ENCODE measurements at places on chromosomes 5 and 9.

GRCh38 chr5:171450423-171451331 is 31.2 kb downstream of the FGF18 start:
- DNase-seq: peak; percentile 29

GRCh38 chr5:1074226-1074625 is 37.6 kb downstream of the SLC12A7 start:
- DNase-seq: no peak

GRCh38 chr9:77011973-77012821 is 7.3 kb upstream of the FOXB2 start:
- DNase-seq: peak; percentile 90

GRCh38 chr5:152270096-152270495 is 135.0 kb downstream of the NMUR2 start:
- DNase-seq: no peak

DNA sequence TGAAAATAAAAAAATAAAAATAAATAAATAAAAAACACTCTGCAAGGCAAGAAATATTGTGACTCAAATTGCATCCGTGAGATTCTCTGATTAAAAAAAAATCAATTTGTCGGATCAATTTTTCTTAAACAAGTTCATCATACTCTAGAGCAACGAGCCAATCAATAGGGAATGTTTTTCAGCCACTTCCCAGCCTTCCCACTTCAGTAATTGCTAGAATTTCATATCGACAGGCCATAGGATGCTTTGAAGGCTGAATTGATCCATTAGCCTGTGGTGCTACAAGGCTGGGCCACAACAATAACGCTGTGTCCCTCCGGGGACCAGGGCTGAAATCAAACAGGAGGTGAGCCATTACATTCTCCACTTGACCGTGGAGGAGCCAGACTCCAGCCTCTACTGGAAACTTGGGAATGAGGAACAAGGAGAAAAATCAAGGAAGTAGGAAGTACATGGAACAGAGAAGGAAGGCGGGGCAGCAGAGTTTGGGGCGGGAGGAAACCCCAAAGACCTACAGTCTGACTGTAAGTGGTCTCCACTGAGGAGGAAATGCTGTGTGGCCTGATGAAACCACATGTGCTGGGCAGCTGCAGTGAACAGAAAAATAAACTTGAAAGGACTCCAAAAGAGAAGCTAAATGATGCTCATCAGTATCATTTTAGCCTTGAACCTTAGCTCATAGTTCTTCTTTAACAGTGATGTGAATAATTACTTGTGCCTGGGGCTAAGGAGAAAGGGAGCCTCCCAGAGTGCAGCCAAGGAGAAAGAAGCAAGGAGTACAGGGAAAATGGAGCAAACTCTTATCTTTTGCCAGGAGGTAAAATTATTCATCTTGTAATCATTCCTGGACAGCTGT is 308.6 kb downstream of the TLE1 start:
- no peak for DNase-seq

DNA sequence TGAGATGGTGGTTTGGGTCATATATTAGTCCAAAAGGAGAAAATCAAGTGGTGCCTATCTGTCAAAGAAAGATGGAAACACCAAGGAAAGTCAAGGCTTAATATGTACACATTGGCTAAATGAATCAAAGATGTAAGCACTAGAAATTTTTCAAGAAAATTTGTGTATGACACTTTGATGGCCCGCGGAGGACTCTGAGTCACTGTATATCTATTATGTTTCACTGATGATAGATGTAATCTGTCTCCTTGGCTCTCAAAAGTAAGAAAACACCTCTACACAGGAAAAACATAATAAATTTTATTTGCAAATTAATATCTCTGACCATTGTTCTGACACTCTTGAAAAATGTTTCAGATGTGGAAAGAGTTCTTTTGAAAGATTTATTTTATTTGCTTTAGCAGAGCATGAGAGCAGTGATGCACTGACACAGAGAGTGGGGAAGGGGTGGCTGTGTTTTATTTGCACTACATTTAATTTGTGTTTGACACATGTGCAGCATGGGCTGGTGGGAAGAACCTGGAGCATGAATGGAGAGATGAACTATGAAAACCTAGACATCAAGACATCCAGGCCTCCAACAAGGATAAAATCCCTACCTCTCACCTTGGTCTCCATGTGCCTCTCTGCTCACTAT is 180.8 kb upstream of the GAS1 start:
- DNase-seq: no peak

DNA sequence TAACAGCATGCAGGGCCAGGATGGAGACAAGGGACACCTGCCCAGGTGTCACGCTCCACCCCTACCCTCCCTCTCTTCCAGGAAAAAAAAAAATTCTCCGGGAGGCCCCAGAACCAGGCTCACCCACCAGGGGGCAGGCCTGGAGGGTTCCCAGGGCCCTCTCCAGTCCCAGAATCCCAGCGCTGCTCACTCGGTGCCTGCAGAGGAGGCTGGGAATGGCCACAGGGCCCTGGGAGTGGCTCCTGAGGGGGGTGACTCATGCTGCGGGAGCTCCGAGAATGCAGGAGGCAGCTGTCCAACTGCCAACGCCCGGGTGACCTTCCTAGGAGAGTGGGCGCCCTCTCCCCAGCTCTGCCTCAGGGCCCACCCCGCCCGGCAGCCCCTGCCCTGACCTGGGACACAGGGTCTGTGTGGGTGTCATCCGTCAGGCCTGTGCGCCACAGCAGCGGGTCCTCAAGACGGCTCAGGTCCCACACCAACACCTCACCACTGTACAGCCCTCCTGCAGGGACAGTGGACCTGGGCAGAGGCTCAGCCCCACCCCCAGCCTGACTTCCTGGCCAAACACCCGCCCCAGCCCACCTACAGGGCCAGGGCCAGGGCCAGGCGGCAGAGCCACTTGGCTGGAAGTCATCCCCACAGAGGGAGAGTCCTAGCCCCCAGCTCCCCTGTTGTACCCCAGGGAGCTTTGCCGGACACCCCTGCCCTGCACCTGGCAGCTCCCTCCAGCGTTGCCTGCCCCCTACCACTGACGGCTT is 21.2 kb downstream of the DYNC2I2 start:
- peak; percentile 70 for DNase-seq

- DNase-seq: no peak
These were observed 472.9 kb upstream of the FTMT start for GRCh38 chr5:121378559-121379359.

DNA sequence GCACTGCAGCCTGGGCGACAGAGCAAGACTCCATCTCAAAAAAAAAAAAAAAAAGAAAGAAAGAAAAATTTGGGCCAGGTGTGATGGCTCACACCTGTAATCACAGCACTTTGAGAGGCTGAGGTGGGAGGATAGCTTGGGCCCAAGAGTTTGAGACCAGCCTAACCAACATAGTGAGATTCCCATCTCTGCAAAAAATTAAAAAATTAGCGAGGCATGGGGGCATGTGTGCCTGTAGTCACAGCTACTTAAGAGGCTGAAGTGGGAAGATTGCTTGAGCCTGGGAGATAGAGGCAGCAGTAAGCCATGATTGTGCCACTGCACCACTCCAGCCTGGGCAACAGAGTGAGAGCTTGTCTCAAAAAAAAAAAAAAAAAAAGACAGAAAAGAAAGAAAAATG is 2.9 kb upstream of the SIT1 start:
- peak; percentile 2 for DNase-seq

- DNase-seq: no peak
These were observed 299.4 kb downstream of the COX7C start for GRCh38 chr5:86917117-86917579.

- DNase-seq: peak; percentile 89
These were observed 235.3 kb downstream of the SYK start for GRCh38 chr9:91036826-91037510.

DNA sequence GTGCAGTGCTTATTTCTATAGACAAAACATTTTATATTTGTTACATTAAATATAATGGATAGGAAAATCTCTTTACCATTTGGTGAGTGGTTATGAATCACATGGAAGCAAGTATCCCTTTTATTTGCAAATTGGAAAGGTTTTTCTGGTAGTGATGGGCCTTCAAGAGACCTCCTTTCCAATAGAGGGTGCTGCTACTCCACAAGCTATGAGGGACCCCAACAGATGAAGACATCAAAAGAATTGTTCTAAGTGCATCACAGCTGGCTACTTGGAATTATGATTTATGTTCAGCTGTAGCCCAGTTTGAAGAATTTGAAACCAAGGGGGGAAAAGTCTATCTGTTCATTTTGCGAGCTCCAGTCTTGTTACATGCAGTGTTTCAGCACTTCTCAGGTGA is 493.7 kb upstream of the SGCD start:
- no peak for DNase-seq

- peak; percentile 30 for DNase-seq
These were observed 824 bp downstream of the TMEM245 start for GRCh38 chr9:109118808-109119438.

DNA sequence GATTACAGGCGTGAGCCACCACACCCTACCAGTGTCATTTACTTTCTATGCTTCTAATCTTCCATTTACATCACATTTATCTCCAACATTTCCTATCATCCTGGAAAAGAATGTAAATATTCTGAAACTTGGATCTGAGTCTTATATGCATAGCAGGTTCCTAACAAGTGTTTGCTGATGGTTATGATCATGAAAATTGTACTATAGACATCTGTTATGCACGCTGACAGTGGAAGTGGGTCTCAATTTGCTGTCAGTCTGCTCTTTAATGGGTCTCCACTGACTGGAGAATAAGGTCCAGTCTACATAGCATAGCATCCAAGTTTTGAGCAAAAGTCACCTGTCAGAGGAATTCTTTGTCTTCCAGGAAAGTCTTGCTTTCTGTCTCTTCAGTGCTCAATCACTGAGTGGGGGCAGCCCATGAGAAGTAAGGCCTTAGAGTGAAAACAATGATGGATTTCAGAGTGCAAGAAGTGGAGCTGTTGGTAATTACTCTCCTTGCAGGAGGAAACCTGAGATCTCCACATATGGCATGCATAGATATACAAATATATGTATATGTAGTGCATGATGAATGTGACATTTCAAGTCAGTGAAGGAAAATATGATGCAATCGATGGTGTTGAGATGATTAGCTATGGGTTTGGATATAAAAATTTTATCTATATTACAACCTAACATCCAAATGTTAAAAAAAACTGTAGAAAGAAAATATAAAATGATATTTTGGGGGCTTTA is 29.2 kb upstream of the MSANTD3 start:
- DNase-seq: no peak

GRCh38 chr5:124060011-124060410 is 548.0 kb downstream of the CSNK1G3 start:
- DNase-seq: no peak

- no peak for DNase-seq
These were observed 10.3 kb downstream of the GGTA1 start for GRCh38 chr9:121489344-121489743.

DNA sequence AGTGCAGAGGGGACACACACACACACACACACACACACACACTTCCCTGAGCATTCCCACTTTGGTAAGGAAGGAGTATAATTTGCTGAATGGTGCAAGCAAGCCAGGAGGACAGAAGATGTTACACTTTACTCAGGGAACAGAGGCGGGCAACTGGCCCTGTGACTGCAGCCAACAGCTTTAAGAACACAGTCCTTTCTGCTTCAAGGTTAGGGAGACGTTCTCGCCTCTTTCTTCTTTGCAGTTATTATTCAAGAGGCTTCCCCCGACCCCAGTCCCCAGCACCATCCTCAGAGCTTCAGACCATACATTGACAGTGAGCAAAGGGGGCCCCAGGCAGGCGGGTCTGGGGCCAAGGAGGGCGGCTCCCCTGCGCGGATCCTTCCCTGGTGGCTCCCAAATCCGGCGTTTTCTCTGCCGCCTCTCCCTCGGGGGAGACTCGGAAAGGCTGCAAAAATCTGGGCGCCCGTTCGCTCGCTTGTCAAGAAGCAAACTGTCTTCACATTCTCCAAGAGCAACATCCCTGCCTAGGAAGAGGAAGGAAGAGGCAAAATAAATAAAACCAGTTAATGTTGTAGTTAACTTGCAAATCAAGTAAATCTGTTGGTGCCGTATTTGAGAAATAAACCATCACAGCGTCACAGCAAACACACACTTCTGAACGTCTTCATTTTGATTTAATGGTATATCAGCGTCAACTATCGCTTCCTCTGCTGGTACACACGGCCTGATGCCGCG is 3.8 kb upstream of the LHX2 start:
- no peak for DNase-seq

DNA sequence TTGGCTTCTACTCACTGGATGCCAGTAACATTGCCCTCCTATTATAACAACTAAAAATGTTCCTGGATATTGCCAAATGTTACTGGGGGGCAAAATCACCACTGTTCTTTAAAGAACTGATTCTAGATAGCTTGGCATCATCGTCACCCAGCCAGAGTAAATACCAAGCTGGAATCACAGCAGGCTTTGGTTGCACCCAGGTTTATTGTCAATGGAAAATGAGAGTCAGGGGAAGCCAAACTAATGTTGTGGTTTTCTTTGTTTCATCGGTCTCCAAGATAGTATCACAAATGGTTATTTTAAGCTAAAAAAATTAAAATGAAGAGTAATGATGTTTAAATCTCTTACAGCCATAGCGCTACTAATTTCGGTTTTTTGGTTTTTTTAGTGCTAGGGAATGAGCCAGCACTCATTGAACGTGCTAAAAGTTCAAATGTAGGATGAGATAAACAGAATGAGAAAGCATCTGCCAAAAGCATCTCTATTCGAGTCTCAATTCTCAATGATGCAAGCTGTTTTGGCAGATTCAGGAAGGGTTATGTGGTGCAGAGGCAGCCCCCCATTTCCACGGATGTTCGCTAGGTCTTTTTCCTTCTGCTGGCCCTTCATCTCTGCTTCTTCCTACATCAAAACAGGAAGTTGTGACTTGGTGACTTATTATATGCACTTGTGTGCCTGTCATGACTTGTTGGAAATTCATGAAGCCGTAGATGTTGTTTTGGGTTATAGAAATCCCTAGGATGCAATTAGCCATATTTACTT is 558.0 kb downstream of the EBF1 start:
- no peak for DNase-seq

GRCh38 chr5:52452098-52452497 is 335.6 kb upstream of the ITGA1 start:
- DNase-seq: no peak
